DMS153 (cell line): ENCODE measurements at places on chromosomes 1 and 21.
A peak's percentile ranks its signal among the peaks of the same experiment; 100 is the strongest.

GRCh38 chr1:31912839-31913239 is 25.3 kb downstream of the PTP4A2 start:
- DNase-seq, result peak; percentile 52

DNA sequence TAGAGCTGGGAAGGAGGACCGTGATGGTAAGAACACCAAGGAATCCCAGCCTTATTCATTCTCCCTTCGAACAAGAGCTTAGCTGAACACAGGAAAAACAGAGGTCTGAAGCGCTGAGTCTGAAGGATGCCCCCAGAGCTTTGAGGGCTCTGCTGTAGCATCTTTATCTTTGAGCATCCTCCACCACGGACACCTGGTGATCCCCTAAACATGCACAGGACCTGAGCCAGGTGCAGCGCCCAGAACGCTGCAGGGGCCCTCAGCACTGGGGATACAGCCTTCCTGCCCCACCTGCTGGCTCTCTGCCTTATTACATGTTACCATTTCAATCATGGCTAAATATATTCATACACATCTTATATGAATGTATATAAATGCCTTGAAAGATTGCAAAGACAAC is 7.7 kb upstream of the GPATCH4 start:
- DNase-seq, result peak; percentile 25

GRCh38 chr1:209797978-209798639 is 7.8 kb downstream of the IRF6 start:
- no peak for DNase-seq

DNA sequence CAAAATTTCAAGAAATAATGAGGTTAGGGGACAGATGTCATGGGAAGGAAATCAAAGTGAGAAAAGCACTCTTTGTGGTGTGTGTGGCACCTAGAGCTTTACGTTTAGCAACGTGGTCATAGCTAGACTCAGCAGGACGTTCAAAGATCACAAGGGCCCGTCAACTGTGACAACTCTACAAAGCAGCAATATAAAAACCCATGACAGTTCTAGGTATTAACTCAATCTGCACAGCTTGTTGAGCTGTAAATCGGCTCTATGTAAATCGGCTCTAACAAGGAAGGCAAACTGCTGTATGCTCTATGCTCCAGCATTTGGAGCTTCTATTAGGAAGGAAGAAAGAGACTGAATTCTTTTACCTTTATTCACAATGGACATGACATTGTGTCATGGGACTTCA is 64.8 kb downstream of the TP53BP2 start:
- no peak for DNase-seq

DNA sequence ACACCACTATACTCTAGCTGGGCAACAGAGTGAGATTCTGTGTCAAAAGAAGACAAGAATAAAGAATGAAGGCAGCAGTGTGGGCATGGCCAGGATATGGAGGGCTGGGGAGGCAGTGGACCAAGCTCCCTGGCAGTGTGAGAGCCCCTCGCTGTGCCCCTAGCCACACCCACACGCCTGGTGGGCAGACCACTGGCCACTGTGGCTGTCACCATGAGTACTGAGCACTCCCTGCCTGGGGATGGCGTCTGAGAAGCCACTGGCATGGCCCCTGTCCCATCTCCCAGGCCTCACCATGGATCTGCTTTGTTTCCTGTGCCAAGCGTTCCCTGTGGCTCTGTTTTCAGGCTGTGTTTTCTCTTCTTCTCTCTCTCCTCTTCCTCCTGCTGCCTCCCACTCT is 51.7 kb downstream of the STUM start:
- no peak for DNase-seq

DNA sequence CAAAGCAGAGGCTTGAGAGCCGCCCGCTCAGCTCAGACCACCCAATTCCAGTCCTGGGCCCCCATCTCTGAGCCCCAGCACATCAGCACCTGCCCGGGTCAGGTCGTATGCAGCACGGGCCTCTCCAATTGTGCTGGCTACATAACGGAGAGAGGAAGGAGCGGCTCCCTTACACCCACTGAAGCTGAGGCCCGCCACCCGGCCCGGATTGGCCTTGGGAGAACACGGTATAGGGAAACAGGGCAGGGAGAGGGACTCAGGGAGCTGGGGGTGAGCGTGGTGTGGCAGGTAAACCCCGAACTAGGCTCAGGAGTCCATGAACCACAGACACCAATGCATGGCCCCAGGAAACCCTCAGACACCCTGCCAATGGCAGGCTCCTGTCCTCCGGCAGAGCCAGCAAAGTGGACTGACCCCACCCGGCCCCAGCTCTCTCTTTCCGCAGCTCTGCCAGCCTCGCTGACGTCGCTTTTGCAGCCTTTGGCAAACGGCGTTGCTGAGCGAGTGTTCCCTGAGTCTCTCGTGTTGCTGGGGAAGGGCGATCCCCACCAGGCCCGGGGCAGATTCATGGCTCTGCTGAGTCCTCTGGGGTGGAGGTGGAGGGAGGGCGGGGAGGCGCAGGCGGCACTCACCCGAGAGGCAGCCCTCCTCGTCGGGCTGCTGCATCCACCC is 16.5 kb downstream of the MEGF6 start:
- DNase-seq, result no peak

DNA sequence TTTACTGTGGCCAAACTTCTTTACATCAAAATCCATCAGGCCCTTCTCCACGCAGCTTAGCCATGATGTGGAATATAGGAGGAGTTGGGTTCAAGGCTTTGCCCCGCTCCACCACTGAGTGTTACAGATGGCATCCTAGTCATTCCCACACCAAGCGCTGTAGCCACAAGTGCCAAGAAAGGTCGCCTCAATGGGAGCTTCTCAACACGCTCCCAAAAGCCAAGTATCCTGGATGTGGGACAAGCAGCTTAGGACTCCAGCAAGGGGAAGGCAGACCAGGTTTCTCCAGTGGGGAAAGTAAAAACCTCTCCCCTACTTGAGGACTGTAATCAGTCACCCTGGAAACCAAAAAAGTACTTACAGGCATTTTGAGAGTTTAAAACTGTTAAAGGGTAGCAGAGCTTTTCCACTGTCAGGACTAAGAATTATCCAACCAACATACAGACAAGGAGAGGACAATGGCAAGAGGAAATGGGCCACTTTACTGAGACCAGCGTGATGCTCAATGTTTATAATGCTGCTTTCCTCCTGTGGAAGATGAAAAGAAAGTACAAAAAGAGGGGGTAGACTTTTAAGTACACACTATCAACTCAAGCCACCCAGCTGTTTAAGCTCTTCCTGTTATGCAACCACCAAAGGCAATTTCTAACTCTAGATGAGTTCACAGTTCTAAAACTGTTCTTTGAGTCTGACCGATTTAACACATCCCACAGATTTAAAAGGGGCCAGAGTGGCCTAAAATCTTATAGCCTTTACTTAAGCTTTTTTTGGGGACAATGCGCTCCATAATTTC is 120.7 kb upstream of the KRTAP19-8 start:
- DNase-seq, result no peak

- no peak for DNase-seq
These were observed 15.7 kb downstream of the BTBD8 start for GRCh38 chr1:92095874-92096273.

GRCh38 chr1:79499541-79499940 is 493.0 kb upstream of the ADGRL4 start:
- DNase-seq, result no peak

DNA sequence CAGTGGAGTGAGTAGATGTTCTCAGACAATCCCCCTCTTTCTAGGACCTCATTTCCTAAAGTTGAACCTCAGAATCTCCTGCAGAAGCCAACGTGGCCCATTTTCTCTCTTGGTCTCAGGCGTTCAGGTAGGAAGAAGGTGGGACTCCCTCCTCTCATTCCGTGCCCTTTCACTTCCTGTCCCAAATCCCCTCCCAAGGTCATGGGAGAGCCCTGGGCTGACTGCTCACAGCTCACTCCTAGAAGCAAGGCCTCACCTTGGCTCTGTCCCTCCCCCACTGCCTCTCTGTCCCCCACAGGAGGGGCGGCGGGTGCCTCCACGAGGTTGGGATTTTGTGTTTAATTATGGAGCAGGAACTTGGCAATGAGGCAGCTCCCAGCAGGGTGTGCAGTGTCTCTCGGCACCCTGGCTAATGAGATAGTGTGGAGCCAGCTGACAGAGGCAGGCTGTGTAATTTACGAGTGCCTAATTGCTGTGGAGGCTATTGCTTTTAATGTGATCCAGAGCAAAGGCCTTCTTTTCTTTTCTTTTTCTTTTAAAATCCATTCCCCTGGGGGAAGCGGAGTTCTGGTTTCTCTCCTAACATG is 9.1 kb upstream of the CDK18 start:
- peak; percentile 89 for DNase-seq

- no peak for DNase-seq
These were observed 69.6 kb downstream of the SDCCAG8 start for GRCh38 chr1:243325305-243325890.

- no peak for DNase-seq
These were observed 302.2 kb upstream of the DEPDC1 start for GRCh38 chr1:68799096-68799495.

DNA sequence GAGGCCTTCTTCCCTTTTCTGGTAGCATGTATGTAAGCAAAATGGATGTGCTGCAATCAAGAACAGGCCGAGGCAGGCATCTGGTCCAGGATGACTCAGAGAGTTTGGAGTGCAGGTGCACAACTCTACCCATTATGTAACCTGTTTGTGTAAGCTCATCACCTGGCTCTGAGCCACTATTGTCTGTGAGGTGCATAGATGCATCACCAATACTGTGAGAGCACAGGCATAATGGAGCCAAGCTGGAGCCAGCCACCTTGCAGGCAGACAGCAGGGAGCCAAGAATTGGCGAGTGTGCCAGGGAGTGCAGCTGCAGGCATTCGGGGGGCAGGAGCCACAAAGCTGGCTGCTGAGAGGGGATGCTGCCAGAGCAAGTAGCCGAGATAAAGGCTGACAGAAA is 549.9 kb upstream of the RGS18 start:
- peak; percentile 47 for DNase-seq

DNA sequence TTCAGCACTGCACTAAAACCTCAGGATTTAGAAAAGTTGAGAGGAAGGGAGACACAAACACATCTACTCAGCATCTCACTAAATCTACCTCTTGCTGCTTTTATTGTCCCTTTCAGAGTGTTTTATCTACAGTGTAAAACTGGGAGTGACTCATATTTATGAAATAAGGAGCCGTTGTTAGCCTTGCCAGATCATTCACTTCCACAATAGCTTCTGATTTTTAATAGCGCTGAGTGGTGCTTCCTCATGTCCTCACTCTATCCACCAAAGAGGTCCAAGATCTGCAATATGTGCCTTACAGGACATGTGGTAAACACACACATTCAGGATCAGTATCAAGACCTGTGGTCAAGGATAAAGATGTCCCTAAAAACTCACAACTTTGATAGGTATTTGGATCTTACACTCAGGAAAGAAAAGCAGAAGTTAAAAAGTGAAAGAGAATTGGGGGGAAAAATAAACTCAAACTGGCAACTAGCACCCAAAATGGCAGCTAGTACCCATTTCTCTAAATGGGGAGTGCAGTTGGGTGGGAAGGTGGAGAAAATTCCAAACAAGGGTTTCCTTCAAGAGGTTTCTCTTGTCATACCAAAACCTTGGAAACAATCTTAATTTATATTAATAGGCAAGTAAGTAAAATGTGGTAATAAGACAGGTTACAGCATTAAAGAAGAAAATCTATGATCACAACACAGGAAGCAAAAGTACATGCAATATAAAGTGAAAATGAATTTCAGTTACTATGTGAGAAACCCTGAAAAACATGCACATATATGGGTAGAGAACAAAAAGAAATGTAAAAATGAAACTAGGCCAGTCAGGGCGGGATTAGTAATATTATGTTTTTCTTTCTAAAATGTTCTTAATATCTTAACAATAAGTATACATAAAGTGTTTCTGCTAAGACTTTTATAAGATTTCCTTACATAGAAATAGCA is 15.9 kb downstream of the DUSP10 start:
- DNase-seq, result no peak

- DNase-seq, result no peak
These were observed 28.5 kb upstream of the ECE1 start for GRCh38 chr1:21318714-21319159.

DNA sequence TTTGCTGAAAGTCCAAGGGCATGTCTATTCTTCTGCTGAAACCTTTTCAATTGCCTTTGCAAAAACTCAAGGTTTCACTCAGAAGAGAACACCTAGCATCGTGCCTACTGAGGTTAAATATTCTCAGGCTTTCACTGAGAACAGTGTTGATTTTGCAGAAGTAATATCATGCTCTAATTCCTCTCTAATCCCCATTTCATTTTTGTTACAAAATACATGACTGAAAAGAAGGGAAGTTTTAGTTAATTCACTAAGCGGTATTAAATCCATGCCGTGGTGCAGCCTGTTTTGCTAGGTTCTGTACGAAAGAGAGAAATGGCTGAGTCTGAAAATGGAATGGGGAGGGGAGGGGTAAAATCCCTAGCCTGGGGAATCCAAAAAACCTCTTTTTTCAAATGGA is 163.2 kb upstream of the CAMK1G start:
- DNase-seq, result no peak

GRCh38 chr1:36784147-36784859 is 250.0 kb downstream of the GRIK3 start:
- DNase-seq, result no peak

GRCh38 chr1:245306628-245307410 is 152.0 kb downstream of the KIF26B start:
- peak; percentile 59 for DNase-seq

DNA sequence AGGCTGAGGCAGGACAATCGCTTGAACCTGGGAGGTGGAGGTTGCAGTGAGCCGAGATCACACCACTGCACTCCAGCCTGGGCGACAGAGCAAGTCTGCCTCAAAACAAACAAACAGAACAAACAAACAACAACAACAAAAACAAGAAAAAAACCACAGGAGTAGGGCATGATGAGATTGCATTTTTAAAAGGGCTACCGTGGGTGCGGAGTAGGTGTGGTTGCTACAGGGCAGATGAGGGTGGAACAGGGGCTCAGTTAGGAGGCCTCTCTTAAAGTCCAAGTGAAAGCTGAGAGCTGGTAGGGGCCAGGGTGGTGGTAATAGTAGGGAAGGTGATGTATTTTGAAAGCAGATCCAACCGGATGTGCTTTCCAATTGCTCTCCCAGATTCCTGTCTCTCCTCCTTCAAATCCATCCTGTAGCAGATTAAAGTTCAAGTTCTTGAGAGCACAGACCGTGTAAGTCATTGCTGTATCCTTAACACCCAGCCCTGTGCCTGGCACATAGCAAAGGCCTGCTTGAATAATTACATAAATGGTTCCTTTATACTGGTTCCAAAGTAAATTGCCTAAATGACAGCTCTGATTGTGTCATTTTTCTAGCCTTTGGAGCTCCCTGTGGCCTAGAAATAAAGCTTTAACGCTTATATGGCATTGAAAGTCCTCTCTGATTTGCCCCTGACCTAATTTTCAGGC is 4.2 kb upstream of the LINGO4 start:
- no peak for DNase-seq
